ENCODE measurements at places on chromosomes 6 and 20.

GRCh38 chr6:6600875-6601274 lies 12.4 kb downstream of the LY86 start:
- DNase-seq = no peak

DNA sequence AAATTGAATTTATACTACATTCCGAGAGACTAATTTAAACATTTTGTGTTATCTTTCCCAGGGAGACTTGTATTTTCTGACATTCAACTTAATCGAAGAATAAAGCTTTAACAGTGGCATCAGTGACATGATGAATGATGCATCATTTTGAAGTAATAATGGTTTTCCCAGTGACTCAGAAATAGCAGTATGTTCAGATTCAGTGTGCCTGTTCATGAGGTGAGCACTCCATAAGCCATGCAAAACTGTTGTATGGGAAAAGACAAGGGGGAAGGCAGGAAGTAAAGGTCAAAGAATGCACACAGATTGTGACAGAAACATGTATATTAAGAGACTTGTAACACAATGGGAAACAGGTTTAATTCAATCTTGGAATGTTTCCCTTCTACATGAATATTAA lies 1348.2 kb upstream of the GJE1 start:
- no peak for DNase-seq

DNA sequence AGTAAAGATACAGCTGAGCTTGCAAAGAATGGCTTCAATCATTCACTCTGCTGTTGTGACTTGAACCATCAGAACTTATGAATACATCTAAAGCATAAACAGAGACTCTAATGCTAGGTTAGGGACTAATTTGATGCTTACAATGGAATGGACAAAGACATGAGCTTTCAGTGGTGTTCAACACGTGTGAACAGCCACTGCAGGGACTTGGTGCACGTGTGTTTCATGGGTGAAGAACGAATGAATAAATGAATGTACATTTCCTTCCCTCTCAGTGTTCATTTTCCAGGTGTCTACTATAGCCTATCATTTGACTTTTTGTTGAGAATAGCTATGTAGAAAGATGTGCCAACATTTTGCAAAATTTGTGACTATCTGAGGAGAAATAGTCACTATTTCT lies 98.3 kb downstream of the VIP start:
- DNase-seq = no peak

DNA sequence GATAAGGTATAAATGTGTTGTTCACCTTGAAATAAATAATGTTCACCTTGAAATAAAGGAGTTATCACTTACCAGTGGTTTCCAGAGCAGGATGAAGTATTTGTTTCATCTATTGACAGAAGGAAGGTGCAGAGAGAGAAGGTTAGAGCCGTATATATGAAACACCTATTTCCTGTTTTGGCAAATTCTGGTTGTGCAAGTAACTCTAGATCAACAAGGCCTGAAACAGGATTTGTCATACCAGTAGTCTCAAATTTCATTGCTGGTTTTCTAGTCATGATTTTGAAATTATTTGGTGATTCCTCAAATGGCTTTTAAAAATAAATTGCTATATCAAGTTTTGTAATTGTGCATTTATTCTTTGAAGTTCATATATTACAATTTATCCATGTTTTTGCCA lies at the start of gene CRISP3:
Gene CRISP3, minus strand, starts transcription at position 130 of the 400 bp plus-strand sequence. Its CDS starts 21 bp downstream, at position 109.
- no peak for DNase-seq

DNA sequence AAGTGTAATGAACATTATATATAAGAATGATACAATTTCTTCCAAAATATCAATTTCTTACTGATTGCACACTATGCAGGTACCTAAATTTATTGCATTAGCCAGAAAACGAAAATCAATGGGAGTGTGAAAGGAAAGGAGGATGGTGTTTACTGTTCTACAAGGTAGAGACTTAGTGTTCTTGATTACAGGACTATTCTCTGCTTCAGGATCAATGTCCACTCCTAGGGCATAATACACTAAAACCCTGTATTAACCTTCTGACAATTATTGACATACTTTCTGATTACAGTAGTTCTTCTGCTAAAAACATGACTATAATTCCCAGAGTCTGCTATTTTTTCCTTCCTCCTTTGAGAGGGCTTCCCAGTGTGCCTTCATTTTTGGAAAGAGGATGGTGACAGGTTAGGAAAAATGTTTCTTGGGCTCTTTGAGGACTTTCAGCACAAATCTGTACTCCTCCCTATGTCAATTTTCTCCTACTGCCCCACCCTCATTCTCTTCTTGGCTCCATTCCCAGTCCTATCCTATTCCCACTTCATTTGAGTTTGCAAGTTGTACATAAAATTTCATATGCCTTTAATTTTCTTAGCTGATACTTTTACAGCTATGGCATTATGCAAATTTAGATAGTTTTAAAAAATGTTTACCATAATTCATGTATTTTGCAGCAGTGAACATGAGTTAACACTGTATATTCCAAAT lies 278.9 kb downstream of the CENPW start:
- no peak for DNase-seq

GRCh38 chr20:61499859-61500554 lies 247.9 kb downstream of the CDH4 start:
- no peak for DNase-seq

DNA sequence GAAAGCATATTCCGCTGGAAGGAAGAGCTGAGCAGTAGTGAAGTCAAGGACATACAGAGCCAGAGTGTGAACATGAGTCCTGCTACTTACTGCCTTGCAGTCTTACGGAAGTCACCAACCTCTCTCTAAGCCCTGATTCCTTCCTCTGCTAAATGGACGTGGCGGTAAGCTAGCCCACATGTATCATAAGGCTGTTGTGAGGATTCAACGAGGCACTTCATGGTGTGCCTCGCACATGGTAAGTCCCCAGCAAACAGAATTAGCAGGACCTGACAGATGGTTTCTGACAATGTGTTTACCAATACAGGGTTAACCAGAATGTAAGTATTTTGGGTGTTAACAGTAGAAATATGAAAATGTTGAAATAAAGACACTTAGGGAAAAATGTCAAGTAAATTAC lies 93.2 kb downstream of the IRF4 start:
- no peak for DNase-seq

GRCh38 chr6:144469144-144469575 lies 184.0 kb downstream of the UTRN start:
- DNase-seq = peak; percentile 34

DNA sequence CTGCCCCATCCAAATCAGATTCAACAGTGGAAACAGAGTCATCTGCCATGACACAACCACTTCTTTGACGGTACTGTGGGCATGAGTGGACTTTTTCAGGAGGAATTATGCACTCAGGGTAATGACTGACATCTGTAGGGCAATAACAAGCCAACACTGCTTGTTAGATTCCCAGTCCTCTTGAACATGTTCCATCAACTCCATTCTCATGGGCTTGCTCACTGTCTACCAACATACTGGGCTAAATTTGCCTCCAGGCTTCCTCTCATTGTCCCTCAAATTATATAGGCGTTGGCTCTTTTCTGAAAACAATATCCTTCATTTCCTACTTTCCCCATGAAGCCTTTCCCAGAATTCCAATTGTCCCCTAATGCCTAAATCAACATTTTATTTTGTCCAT lies 43.1 kb downstream of the ANKEF1 start:
- DNase-seq = no peak

DNA sequence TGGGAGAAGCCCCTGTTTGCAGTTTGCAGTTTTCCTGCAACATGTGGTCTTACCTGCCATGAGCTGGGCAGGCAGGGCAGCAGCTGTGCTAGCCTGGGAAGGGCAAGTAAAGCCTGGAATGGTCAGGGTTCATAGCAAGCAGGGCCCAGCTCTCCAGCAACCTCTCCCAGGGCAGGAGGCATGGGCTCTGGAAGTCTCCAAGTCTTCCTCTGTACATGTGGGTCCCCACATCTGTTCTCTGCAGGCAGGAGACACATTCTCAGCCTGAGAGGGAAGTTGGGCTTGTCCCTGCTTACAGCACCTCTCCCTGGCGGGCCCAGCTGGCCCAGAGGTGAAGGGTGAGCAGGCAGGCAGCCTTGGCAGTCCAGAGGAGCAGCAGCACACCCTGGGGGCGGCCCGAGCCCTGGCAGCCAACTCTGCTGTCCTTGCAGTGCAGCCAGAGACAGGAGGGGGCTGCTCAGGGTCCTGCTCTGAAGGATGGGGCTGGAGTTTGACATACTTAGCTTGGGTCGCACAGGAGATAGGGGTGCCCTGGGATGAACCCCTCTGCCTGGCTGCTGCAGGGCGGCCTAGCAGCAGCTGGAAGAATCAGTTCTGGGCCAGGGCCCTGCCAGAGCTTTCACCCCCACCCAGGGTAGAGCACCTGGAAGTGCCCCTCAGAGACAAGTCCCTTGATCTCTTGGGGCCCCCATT lies 176.0 kb downstream of the MRPL14 start:
- no peak for DNase-seq

DNA sequence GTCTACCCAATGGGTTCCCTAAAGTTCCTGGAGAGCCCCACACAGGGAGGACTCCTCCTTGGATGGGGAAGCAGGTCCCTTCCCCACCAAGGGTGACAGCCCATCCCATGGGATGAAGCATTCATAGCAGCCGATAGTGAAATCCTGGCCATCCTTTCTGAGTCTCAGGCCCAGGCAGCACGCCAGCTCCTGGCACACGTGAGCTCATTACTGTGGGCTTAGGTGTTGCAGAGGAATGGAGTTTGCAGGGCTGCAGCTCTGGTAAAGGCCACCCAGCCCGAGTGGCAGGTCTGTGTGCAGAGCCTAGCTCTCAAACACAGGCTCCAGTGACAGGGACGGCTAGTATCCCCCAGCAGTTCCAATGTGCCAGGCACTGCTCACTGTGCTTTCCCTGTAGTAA lies 31.0 kb downstream of the SIRPA start:
- DNase-seq = no peak

GRCh38 chr20:37839432-37839827 lies 63.5 kb upstream of the VSTM2L start:
- DNase-seq = no peak

GRCh38 chr6:11778036-11778435 lies 567 bp downstream of the ADTRP start:
- DNase-seq = no peak

DNA sequence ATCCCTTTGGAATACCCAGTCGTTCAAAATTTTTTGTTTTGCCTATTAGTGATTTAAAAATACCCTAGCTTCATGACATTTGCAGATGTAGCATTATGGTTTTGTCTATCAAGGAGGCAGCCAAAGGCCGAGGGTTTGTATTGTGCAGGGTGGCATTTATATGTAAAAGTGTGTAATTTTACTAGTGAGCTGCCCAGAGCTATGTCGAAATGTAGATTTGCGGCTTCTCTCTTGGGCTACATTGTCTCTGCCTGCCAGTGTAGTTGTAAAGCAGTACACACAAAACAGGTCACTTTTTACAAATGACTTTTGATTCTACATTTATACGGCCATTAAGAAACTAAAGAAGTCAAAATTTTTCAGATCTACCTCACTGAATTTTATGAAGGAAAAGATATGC lies 87.7 kb downstream of the TSHZ2 start:
- DNase-seq = no peak

DNA sequence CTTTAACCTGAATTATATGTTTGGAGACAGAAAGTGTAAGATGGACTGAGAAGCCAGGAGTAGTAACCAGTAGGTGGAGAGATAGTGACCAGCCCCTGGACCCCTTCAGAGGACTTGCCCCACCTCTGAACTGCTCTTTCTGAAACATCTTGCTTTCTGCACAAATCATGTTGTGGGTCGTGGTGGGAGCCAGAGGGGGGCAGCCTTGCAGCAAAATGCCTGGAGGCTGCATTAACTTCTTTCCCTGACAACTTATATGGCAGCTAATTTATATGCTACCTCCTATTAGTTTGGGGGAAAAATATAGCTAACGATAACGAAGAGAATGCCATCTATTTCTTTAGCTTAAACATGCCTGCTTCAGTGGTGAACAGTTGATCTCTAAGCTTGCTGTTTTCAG lies 859.8 kb downstream of the MAFB start:
- DNase-seq = no peak

GRCh38 chr6:26544473-26544872 lies 6.3 kb downstream of the HMGN4 start:
- no peak for DNase-seq

DNA sequence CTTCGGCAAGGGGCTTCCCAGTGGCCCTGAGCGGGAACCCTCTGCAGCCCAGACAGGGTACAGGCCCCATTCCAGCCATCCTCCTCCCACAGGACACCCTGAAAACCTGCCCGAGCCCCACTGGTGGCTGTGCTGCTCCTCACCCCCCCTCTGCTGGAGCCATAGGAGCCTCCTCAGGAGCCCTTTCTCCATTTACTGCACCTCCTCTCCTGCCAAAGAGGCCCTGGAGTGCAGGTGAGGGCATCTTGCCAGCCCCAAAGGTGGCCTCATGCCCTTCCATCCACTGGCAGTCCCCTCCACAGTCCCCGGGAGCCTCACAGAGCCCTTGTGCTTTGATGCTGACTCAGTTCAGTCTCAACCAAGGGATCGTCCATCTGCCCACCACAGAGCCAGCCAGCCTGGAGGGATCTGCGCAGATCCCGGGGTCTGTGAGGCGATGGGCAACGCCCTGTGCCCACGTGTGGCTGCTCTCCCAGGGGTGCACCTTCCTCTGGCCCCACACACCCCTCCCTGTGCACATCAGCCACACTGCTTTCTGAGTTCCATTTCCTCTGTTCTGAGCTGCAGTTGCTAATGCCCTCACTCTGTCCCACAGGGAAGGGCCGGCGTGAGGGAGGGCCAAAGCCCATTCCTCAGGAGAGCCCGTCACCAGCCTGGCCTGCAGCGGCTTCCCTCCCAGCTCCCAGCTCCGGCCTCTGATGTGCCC lies 228.5 kb downstream of the DLL1 start:
- no peak for DNase-seq

- no peak for DNase-seq
Measured at GRCh38 chr20:14127514-14128223, 132.4 kb downstream of the MACROD2 start.

DNA sequence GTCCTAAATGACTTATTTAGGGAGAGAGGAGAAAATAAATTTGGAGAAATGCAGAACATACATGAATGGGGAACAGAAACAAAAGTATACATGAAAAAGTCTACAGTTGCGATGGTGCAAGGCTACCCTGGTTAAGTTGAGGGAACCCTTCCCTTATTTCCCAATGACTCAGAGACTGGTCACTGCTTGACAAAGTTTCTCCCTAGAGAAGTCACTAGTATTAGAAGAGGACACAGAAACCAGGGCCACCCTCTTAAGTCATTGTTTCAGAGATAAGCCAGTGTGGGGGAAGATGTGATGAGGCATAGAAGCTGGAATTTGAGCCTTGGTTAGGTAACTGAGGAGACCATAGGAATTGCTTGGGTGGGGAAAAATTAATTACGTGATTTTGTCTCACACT lies 24.4 kb upstream of the EDN1 start:
- DNase-seq = no peak

DNA sequence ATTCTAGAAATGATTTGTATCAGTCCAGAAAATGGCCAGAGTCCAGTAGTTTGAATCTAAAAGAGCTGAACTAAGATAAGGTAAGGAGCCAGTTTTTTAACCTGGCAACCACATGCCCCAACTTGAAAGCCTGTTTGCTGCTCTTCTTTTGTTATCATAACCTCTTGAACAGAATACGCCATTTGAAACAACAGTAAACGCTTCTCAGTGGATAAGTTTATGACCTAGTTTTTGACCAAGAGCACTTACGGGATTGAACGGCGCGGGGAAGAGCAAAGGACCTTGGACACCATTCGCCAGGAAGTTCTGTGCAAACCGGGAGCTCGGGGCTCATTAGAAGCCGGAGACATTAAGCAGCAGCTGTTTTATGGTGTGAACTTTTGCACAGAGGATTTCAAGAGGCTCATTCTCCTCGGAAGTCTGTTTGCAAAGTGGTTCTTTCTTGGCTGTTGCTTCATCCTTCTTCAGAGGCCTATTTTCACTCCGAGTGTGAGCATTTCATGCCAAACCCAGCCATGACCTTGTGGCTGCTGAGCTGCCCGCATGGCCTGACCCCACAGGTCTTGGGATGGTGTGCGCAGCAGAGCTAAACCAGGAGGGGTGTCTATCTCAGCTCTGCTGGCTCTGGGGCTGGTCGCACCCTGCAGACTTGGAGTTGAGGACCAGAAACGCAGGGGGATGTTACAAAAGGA lies 215.1 kb downstream of the SOX4 start:
- DNase-seq = no peak
